Gastrocnemius medialis (tissue), 4 donors: ENCODE measurements at places on chromosomes 5 and 9.
A peak's percentile ranks its signal among the peaks of the same experiment; 100 is the strongest.

GRCh38 chr9:124813501-124814163 is 36.7 kb downstream of the OLFML2A start:
- no peaks in the 10 kb centered on the region for H3K27me3 ChIP-seq
- no peak overlapping the region for H3K4me3 ChIP-seq
- DNase-seq, result no peak
- no peaks in the 10 kb centered on the region for H3K4me1 ChIP-seq
- H3K27ac ChIP-seq, result no peak overlapping the region
- H3K36me3 ChIP-seq, result no peaks in the 10 kb centered on the region

DNA sequence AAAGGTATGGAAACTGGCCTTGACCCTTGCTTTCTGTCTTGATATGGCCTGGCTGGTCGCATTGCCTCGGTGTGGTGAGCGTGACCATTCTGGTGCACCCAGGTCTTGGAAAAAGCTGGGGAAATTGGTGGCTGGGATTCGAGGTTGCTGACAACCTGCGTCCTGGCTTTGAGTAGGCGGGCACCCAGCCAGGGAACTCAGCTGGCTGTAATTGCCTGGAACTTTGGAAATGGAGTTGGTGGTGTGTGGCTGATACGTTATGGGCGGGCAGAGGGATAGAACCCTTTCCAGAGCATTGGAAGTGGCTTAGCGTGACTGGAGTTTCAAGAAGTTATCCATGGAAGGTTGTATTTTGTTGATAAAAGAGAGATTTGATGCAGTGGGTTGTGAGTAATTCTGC is 35.2 kb downstream of the KCNMB1 start:
- H3K4me3 ChIP-seq, result no peak overlapping the region
- no peak overlapping the region for H3K27ac ChIP-seq
- H3K4me1 ChIP-seq, result peaks cover 4% of the 10 kb centered on the region
- peaks cover 29% of the 10 kb centered on the region for H3K27me3 ChIP-seq
- H3K36me3 ChIP-seq, result no peaks in the 10 kb centered on the region

- no peaks in the 10 kb centered on the region for H3K36me3 ChIP-seq
- H3K4me3 ChIP-seq, result peak overlapping the region; percentile 59
- DNase-seq, result no peak
- peaks cover 33% of the 10 kb centered on the region for H3K4me1 ChIP-seq
- no peak overlapping the region for H3K27ac ChIP-seq
Observed at GRCh38 chr5:155727512-155728145, 599.3 kb upstream of the SGCD start.

DNA sequence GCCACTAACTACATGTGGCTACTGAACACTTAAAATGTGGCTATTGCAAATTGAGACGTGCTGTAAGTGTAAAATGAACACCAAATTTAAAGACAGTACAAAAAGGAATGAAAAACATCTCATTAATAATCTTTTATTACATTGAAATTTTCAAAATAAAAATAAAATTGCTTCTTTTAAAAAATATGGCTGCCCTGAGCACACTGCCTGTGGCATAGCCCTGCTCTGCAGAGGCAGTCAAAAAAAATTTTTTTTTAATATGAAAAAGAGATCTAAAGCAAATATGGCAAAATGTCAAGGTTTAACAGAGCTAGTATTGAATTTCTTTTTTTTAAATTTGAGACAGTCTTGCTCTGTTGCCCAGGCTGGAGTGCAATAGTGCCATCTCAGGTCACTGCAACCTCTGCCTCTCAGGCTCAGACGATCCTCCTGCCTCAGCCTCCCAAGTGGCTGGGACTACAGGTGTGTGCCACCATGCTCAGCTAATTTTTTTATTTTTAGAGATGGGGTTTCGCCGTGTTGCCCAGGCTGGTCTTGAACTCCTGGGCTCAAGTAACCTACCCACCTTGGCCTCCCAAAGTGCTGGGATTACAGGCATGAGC is 25.6 kb downstream of the CARNMT1 start:
- H3K36me3 ChIP-seq, result no peaks in the 10 kb centered on the region
- no peaks in the 10 kb centered on the region for H3K27me3 ChIP-seq
- H3K4me3 ChIP-seq, result no peak overlapping the region
- DNase-seq, result no peak
- no peak overlapping the region for H3K27ac ChIP-seq

DNA sequence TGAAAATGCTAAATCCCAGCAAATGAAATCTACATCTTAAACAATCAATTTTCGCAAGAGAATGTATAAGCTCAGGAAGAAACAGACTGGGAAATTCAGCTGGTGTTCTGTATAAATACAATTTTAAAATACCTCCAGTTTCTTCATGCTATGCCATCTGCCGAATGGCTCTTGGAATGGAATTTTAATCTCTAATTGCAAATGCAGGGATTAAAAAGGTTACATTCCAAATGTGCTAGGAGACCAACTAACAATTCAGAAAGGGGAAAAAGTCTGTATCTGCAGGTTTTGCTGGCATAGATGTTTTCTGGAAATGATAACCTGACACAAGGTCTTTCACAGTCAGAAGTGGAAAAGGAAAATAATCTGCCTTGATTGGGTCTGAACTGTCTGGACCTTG is 379.7 kb downstream of the MAT2B start:
- no peaks in the 10 kb centered on the region for H3K36me3 ChIP-seq
- H3K27ac ChIP-seq, result no peak overlapping the region
- no peaks in the 10 kb centered on the region for H3K4me1 ChIP-seq
- no peak overlapping the region for H3K4me3 ChIP-seq
- H3K27me3 ChIP-seq, result no peaks in the 10 kb centered on the region
